ENCODE measurements at places on chromosomes 5 and 9.

GRCh38 chr9:137556069-137556838 lies 4.6 kb downstream of the MRPL41 start:
- DNase-seq: peak; percentile 40

GRCh38 chr5:116076496-116076895 lies 8.3 kb upstream of the COMMD10 start:
- no peak for DNase-seq

DNA sequence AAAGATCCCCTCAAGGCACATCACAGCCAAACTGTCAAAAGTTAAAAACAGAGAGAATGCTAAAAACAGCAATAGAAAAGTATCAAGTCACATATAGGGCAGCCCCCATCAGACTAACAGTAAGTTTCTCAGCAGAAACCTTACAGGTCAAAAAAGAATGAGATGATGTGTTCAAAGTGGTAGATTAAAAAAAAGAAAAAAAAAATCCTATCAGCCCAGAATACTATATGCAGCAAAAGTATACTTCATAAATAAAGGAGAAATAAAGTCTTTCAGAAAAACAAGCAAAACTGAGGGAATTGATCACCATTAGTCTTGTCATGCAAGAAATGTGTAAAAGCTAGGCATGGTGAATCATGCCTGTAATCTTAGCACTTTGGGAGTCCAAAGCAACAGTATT lies 99.9 kb upstream of the RAD23B start:
- DNase-seq: no peak

DNA sequence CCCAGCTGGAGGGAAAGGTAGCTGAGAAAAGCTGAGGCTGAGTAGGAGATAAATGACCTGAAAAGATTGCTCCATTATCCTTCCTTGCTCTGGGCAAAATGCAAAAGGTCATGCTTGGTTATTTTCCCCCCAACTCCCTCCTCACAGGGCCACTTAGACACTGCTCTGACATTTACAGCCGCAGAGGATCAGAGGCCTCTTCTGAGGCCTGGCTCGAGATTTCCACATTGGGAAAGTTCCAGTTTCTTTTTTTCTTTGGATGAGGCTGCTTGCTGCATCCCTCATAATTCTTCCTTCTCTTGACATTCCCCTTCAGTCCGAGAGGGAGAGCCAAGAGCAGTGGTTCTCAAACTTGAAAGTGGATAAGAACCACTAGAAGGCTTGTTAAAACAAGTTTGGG lies 60.1 kb upstream of the HSPA9 start:
- DNase-seq: peak; percentile 73

DNA sequence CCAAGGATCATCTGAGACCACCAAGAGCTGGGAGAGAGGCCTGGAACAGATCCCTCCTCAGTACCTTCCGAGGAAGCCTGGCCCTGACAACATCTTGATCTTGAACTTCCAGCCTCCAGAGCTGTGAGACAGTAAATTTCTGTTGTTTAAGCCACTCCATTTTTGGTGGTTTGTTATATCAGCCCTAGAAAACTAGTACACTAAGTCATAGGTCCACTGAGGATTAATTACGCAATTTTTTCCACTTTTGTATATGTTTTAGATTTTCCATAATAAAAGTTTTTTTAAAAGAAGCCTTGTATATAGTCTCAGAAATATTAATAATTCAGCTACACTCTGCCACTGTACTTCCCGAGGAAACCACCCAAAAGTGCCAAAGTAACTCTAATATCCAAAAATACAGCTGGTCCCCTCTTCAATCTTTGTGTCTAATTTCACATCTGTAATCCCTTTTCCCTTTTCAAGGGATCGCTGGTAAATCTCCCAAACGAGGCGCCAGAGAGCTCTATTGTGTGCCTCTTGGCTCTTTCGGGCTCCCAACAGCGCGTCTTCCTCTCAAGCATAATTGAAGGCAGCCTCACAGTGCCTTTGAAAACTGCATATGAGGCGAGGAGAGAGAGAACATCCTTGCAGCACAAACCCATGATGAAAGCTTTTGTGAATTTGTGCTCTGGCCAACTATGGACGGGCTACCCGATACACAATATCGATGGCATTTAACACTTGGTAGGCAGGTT lies 32.7 kb downstream of the PRUNE2 start:
- peak; percentile 60 for DNase-seq

- no peak for DNase-seq
Observed at GRCh38 chr5:81802625-81803024, 51.7 kb upstream of the SSBP2 start.

- no peak for DNase-seq
Observed at GRCh38 chr9:129422032-129422842, 198.7 kb downstream of the C9orf50 start.

DNA sequence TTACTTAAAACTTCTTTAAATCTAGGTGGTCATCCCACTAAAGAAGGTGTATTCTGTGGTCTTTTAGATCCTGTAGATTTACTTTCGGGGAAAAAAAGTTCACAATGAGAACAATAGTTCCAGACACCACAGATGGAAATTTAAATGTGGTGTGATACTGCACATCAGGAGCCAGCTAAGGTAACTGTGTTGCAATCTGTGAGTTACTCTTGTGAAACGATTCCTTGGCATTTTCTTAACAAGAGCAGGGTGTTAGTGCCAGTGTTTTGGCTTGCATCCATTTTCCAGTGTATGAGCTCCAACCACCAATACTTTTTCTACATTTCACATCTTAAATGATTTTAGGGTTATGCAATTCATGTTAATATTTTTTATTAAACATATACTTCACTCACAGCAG lies 674.5 kb downstream of the CETN3 start:
- no peak for DNase-seq

DNA sequence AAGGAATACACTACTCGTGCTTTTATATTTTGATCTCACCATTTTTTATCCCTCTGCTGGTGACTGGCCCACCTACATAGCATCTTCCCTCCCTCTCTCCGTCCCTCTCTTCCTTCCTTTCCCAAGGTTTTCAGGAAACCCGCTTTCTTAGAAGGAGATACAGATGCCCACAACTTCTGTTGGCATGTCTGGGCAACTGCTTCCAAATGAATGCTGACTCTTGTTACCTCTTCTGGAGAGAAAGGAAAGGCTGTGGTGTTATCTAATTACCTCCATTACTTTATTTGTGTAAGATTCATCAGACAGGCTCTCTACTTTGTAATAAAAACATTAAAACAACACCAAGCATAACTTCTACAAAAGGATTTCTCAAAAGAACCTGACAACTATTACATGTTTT lies 20.2 kb downstream of the FANCC start:
- no peak for DNase-seq

DNA sequence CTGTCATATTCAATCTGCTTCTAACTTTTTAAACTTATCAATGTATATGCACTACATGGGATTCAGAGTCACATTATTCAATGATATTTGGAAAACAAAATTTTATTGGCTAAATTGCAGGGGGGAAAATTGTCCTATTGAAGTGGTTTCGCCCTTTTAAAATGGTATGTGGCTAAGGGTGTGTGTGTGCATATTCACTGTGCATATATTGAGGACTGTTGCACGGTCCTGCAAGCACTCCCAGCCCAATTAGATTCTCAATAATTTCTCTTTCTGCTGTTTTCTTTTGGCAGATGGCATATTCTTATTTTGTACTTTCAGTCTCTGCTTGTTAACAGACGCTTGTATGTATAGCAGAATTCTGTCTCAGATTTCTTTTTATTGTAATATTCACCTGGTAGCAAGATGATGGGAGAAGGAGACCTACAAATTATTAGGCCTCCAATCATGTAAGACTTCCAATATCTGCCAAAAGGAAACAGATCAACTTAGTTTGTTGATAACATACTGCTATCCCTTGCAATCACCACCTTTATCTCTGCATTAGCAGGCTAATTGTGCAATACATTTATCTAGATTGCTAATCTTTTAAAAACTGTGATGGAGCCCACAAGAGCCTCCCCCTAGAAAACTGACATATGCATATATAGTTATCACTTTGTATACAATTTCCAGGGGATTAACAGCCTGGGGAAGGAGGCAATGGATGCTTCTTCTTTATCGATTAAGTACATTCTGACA lies 411.5 kb downstream of the PLK2 start:
- DNase-seq: peak; percentile 0

Data from tongue (tissue), 3 donors.